ENCODE measurements at places on chromosomes 3 and 15.

DNA sequence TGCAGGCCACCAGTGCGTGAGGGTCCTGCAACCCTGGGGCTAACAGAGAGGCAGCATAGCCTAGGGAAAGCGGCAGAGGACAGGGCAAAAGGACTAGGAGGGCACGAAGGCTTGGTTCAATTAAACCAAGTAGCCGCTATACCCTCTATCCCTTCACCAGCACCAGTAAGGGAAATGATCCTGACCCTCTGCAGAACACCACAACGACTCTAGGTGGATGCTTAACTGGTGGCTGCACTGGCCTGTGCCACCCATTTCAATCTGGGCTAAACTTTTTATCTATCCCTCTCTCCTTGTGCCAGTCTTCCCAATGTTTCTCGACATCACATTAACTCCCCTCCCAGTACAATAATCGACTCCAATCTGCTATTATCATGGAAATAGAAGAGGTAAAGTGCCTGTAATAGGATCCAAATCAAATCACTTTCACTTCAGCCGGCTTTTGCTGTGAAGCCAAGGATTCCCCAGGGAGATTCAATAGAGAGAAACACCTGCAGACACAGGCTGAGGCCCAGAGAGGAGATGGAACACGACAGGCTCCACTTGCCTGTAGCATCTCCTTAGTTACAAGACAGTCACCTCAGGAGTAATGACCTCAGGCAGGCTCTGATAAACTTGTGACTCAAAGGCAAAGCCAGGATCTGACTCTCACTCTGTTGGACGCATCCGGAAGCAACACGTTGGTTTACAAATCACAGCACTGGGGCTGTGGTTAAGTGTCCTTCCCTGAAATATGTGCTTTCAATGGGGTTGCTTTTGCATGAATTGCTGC, 791.6 kb upstream of the ARRDC4 start:
- no peak for DNase-seq

GRCh38 chr3:13229273-13229949, 156.2 kb upstream of the IQSEC1 start:
- DNase-seq, result no peak

DNA sequence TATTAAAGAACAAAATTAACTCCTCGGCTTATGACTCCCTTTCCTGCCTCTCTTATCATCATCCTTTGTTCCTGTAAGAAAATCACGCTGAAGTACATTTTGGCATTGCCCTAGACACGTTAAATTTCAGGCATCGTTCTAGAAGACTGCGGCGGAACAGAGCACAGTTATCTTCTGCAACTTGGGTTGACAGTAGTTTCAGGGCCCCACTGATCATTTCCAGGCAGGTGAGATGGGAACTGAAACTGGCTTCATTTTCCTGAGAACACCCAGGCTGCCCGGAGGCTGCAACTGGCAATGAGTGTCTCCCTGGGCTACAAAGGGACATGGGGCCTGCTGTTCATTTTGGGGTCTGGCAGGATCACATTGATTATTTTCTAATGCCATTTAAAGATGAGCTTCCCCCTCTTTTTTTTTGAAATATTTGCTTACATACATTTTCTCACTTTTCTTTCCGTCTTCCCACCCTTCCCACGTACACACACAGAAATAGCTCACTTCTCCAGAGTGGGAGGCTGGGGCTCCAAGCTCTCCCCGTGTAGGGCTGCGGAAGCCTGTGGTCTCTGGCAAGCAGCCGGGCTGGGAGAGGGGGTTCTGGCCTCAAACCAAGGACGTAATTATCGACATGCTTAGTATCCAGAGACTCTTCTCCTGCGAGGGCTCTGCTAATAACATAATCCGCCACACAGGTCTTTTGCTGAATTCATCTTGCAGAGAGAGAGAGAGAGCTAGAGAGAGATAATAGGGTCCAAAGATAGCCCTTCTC, 267.4 kb downstream of the ABHD5 start:
- no peak for DNase-seq

- DNase-seq, result no peak
Measured at GRCh38 chr15:70051948-70052633, 45.6 kb downstream of the TLE3 start.

GRCh38 chr3:180267202-180267843, 230.6 kb upstream of the PEX5L start:
- DNase-seq, result peak; percentile 29

GRCh38 chr3:98730338-98730737, 32.8 kb upstream of the ST3GAL6 start:
- DNase-seq, result no peak

Measured in CD4-positive, alpha-beta T cell treated with Interleukin-21 for 1 hour (primary cell).